ENCODE measurements at places on chromosomes 7 and 10.

DNA sequence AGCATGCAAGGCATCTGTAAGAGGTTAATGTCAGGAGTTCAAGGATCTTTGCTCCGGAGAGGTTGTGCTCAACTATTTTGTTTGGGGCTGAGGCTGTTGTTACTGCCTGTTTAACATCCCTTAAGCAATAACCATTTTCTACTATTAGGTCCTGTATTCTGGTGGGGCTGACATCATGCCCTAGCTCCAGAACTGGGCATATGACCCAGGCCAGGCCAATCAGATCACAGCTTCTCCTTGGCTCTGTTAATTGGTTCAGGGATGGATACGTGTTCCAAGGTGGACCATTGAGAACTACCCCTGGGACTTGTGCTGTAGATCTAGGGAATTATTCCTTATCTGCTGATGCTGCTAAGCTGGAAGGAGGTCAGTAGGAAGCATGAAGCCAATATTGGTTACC, 67.0 kb downstream of the SYPL1 start:
- no peak for DNase-seq

DNA sequence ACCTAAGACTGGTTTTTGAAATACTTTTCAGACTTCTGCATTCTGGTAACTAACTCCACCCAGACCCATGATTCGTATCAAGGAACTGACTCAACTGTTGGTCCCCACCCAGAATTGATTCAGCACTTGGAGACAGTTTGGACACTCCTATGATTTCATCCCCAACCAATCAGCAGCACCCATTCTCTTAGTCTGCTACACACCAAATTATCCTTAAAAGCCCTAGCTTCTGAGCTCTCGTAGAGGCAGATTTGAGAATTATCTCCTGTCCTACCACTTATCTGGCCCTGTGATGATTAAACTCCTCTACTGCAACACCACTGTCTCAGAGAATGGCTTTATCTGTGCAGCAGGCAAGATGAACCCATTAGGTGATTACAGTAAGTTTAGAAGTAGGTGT, 7.7 kb upstream of the GSTO1 start:
- no peak for DNase-seq

DNA sequence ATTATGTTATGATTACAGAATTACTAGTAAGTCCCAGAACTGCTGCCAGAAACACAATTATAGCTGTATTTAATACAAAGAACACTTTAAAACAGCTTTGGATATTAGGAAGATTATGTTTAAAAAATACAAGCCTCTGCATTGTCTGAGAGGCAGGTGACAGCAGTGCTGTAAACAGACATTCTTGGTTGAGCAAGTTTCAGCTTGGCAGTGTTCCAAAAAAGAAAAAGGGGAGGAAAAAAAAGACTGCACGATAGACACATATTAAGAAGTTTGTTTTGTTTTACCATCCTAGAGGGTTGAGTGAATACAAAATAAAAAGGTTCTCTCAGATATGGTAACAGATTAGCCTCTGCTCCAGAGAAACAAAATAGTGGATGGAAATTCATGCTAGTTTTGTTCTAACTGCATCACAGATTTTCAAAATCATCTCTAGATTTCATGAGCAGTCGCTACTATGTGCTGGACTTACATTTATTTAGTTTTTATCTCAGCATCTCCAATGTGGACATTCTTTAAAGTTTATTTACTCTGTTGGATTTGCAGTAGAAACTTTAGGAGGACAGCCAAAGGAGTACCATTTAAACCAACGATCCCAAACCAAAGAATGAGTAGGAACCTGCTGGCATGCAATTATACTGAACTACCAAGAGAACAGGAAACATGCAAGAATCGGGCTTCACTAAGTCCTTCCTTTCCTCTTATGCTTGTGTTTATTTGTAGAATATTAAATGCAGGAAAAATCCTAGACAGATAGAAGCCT, 9.0 kb downstream of the FAM204A start:
- DNase-seq: no peak

GRCh38 chr7:138436388-138436787, 23.7 kb upstream of the TRIM24 start:
- no peak for DNase-seq

DNA sequence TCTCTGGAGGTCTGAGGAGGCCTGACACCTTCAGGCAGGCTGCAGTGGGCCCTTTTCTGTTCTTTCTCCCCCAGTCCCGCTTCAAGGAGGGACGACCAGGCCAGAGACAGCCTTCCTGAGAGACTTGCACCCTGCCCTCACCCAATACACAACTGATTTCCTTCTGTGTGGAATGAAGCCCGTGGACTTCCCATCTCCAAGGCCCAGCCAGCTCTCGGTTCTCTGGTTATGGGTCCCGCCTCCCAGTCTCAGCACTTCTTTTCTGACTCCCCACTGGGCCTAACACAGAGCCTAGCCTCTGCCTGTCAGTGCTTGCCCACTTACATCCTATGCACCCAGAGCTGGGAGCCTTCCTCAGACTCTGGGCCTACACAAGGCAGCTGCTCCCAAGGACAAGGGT, 24.1 kb upstream of the ADCYAP1R1 start:
- no peak for DNase-seq

DNA sequence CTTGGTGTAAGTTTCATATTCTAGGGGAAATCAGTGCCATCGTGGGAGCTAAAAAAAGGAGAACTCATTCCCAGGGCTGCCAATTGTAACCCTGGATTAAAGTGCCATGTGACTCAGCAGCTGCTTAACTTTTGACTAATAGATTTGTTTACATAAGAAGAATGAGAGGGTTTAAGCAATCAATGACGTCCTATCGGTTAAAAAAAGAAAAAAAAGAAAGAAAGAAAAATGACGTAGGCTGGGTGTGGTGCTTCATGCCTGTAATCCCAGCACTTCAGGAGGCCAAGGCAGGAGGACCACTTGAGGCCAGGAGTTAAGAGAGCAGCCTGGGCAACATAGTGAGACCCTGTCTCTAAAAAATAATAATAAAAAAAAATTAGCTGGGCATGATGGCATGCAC, 116.2 kb upstream of the AFAP1L2 start:
- no peak for DNase-seq

- DNase-seq: peak; percentile 80
Observed at GRCh38 chr7:127588697-127589482, 679 bp downstream of the ARF5 start.

DNA sequence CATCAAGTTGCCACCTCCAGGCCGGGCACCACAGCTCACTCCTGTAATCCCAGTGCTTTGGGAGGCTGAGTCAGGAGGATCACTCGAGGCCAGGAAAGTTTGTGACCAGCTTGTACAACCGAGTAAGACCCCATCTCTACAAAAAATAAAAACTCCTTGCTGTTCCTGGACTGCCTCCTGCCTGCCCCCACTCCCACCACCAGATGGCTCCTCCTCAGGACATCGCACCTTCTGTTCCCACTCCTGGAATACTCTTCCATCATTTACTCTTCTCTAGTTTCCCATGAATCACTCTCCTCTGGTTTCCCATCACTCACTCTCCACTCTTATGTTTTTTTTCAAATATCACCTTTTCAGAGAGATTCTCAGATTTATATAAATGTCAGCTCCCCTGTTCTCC, 540.7 kb downstream of the CALN1 start:
- DNase-seq: no peak

GRCh38 chr7:71377062-71377461, 245.1 kb downstream of the GALNT17 start:
- DNase-seq: no peak

DNA sequence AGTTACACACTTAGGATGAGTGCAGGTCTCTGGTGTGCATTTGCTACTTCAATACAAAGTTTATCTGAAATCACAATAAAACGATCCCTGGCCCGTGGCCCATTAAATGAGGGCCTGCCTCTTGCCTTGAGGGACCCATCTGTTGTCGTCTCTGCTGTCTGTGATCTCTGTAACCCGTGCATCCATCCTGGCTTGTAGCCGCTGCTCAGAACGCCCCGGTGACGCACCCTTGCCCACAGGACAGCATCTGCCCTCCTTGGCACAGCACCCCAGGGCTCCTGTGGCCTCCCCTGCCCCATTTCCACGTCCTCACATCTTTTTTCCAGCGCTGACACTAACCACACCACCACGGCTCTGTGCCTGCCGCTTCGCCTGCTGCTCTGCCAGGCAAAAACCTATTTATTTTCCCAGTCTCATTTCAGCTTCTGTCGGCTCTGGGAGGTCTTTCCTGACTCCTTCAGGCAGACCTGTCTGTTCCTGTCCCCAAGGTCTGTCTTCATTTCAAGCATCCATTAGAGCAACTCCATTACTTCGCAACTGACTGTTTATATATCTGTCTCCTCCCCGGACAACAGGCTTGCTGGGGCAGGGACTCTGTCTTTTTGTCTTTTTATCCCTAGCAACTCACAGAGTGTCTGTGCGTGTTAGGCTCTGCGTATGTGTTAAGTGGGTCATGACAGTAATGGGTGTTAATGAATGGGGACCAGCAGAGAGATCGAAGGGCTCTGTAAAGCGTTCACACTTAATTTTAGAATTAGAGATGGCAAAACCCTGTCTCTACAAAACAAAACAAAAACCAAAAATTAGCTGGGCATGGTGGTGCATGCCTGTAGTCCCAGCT, 16.4 kb downstream of the CARD11 start:
- peak; percentile 29 for DNase-seq

DNA sequence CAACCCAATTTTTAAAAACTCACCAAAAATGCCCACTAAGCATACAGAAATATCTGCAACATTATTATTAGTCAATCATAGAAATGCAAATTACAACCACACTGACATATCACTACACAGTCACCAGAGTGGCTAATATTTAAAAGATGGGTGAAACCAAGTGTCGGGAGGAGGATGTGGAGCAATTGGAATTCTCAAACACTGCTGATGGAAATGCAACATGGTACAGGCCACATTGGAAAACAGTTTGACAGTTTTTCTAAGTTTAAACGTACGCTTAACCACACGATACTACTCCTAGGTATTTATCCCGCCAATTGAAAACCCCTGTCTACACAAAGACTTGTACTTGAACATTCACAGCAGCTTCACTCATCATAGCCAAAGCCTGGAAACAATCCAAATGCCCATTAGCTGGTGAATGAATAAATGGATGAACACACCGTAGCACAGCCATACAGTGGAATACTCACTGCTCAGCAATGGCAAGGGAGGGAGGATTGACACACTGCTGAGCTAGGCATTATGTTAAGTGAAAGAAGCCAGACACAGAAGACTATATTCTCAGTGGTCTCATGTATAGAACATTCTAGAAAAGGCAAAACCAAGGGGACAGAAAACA, 16.3 kb downstream of the GCK start:
- DNase-seq: no peak

DNA sequence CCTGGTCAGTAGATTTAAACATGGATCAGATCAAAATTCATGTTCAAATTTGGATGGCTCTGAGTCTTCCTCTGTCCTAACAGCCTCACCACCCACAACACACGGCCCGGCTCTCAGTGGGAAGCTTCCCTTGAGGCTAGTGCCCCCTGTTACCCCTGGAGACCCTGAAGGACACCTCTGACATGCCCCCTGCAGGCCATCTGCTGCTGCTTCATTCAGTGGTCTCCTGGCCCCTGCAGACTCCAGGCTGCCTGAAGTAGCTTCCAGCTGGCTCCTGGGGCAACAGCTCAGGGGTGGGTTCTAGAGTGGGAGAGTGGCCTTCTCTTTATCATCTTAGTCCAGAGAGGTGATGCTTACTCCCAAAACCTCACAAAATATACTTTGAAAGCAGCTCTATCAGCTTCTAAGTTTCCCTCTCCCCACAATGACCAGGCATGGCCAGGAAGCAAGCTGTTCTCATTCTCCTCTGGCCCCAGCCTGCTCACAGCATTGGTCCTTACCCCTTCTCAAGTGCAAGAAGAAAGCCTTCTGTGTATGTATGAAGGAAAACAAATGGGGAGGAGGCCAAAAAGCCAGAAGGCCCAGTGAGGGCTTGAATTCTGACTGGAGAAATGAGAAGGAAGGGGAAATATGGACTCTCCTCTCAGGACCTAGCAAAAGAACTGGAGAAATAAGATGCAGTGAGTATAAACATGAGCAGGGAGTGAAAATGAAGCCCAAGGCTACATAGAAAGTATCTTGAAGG, 189.6 kb upstream of the INHBA start:
- no peak for DNase-seq

DNA sequence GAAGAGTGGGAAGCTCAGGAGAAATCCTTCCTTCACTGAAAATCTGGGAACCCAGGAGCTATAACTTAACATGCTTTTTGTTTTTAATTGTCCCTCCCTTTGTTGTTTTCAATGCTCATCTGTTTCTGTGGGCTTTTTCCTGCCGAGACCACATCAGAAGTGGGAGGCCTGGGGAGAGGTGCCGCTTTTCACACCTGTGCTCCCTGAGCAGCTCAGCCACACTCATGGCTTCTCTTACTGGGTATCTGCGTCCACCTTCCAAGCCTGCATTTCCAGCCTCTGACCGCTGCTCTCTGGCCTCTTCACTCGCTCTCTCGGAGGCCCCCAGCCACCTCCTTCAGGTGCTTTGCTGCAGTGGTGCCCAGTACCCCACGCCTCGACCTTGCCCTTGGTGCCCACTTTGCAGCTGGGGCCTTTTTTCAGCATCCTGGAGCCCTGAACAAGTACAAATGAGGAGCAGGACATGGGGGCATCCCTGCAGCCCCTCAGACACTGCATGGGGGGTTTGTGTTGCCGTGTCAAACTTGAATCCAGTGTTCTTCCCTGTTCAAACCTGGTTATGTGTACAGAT, 9.9 kb downstream of the C7orf57 start:
- no peak for DNase-seq

- DNase-seq: no peak
Observed at GRCh38 chr10:3811291-3811870, 26.4 kb upstream of the KLF6 start.

DNA sequence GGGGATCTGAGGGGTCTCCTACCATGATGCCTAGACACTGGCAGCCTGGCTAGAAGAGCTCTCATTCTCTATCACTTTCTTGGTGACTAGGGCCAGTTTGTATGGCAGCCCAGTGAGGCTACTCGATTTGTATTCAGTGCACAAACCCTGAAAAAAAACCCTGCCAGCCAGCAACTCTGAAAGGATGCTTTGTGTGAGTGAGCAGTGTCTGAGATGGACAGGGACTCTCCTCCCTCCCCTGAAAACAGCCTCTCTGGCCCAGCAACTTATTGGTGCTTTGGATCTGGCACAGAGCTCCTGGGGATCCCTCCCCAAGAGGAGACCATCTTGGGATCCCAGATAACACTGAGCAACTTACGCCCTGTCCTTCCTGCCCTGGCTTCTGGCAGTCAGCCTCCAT, 10.8 kb upstream of the LRRC4 start:
- no peak for DNase-seq
